Upper lobe of left lung (tissue), 6 donors: ENCODE measurements at places on chromosomes 2 and 18. TPM values are rescaled to one million over a fixed set of nuclear protein-coding genes. Genes with fewer than 3 reads are reported as not detected.
A peak's percentile ranks its signal among the peaks of the same experiment; 100 is the strongest.

- H3K27me3 ChIP-seq = no peaks in the 10 kb centered on the region
- DNase-seq = no peak
- H3K4me3 ChIP-seq = no peak overlapping the region
Measured at GRCh38 chr2:130152816-130153595, 8.1 kb upstream of the CCDC74B start.

DNA sequence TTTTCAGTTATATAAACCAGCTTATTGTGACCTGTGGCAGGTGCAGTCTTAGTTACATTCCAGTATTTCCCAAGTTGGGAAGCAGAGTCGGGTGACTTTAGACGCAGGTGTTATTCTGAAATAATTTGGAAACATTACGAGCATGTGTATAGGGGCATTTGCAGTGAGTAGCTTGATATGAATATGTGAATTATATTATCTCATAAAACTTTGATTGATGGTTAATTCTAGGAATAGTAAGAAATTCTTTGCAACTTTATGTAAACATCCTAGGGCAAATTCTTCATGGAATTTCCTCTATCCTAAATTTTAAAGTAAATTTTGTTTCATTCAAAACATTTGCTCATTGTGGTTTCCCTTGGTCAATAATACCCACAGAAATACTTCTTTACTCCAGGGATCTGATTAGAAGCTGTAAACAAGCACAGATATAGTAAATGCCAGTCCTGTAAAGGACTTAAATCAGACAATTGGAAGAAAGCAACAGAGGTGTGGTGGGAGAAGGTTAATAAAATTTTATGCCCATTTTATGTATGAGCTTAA is 580.6 kb upstream of the CDH2 start:
- no peak overlapping the region for H3K4me3 ChIP-seq
- no peak for DNase-seq
- no peaks in the 10 kb centered on the region for H3K36me3 ChIP-seq

GRCh38 chr2:26255759-26256384 is 11.1 kb downstream of the HADHB start:
- no peaks in the 10 kb centered on the region for H3K4me1 ChIP-seq
- H3K27me3 ChIP-seq = no peaks in the 10 kb centered on the region
- DNase-seq = no peak
- H3K4me3 ChIP-seq = no peak overlapping the region
- H3K36me3 ChIP-seq = peaks cover 26% of the 10 kb centered on the region

- no peak overlapping the region for H3K27ac ChIP-seq
- no peak for DNase-seq
- H3K36me3 ChIP-seq = peaks cover 5% of the 10 kb centered on the region
- no peak overlapping the region for H3K4me3 ChIP-seq
- peaks cover 15% of the 10 kb centered on the region for H3K4me1 ChIP-seq
Measured at GRCh38 chr2:190663348-190663747, 14.5 kb downstream of the NAB1 start.

DNA sequence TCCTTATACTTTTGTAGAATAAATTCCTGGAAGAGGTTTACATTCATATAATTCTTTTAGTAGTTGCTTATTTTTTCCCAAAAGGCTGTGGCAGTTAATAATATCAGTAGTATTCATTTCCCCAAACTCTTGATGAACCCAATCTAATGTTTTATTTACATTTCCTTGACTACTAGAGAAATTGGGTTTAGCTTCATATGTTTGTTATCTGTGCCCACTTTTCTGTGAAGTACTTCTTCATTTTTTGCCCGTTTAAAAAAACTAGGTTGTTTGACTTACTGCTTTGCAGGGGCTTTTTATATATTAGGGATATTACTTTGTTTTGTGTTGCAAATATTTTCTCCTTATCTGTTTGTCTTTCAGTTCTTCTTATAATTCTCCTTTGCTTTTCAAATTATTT is 17.2 kb downstream of the RALB start:
- no peak for DNase-seq
- H3K4me1 ChIP-seq = peaks cover 32% of the 10 kb centered on the region
- H3K27me3 ChIP-seq = no peaks in the 10 kb centered on the region
- no peaks in the 10 kb centered on the region for H3K36me3 ChIP-seq
- H3K4me3 ChIP-seq = no peak overlapping the region

PTPN18 gene
- 104 TPM for total RNA-seq

GRCh38 chr2:152646775-152647174 is 70.5 kb downstream of the PRPF40A start:
- H3K27ac ChIP-seq = no peak overlapping the region
- H3K4me1 ChIP-seq = peaks cover 21% of the 10 kb centered on the region
- DNase-seq = no peak
- no peaks in the 10 kb centered on the region for H3K27me3 ChIP-seq

DNA sequence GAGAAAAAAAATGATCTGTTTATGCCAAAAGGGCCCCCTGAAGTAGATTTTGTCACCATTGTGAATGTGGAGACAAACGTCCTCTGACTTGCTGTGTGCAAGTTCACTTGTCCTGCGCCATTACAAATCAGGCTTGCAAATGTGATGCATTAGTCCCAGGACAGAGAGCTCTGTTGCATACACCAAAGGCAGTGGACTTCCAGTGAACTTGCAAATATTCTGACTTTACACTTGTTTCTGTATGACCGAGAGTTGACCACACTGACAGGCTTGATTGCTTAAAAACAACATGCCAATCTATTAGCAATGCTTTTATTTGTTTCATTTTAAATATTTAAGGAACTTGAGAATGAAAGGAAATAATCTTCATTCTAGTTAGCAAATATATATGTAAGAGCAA is 293.2 kb downstream of the PLCL1 start:
- H3K36me3 ChIP-seq = no peaks in the 10 kb centered on the region
- no peak overlapping the region for H3K27ac ChIP-seq
- DNase-seq = no peak

- H3K36me3 ChIP-seq = no peaks in the 10 kb centered on the region
- no peak overlapping the region for H3K4me3 ChIP-seq
- no peaks in the 10 kb centered on the region for H3K4me1 ChIP-seq
- DNase-seq = no peak
Measured at GRCh38 chr18:73980289-73980979, 167.2 kb downstream of the FBXO15 start.

GRCh38 chr2:218263817-218264641 is 3.2 kb downstream of the GPBAR1 start:
- peaks cover 38% of the 10 kb centered on the region for H3K4me1 ChIP-seq
- H3K4me3 ChIP-seq = no peak overlapping the region
- H3K27ac ChIP-seq = peak overlapping the region; percentile 65
- H3K36me3 ChIP-seq = peaks cover 44% of the 10 kb centered on the region
- no peaks in the 10 kb centered on the region for H3K27me3 ChIP-seq

GRCh38 chr2:42928692-42929545 is 136.5 kb upstream of the HAAO start:
- H3K36me3 ChIP-seq = no peaks in the 10 kb centered on the region
- H3K4me3 ChIP-seq = no peak overlapping the region
- H3K4me1 ChIP-seq = peaks cover 87% of the 10 kb centered on the region
- H3K27ac ChIP-seq = peak overlapping the region; percentile 84

GRCh38 chr2:9001229-9001628 is 2.3 kb downstream of the MBOAT2 start:
- no peak overlapping the region for H3K27ac ChIP-seq
- no peak for DNase-seq
- no peak overlapping the region for H3K4me3 ChIP-seq
- H3K4me1 ChIP-seq = peaks cover 32% of the 10 kb centered on the region
- no peaks in the 10 kb centered on the region for H3K27me3 ChIP-seq

GRCh38 chr2:60119778-60120177 is 433.7 kb downstream of the BCL11A start:
- no peak overlapping the region for H3K4me3 ChIP-seq
- no peaks in the 10 kb centered on the region for H3K27me3 ChIP-seq
- DNase-seq = no peak
- H3K27ac ChIP-seq = no peak overlapping the region
- H3K4me1 ChIP-seq = no peaks in the 10 kb centered on the region

DNA sequence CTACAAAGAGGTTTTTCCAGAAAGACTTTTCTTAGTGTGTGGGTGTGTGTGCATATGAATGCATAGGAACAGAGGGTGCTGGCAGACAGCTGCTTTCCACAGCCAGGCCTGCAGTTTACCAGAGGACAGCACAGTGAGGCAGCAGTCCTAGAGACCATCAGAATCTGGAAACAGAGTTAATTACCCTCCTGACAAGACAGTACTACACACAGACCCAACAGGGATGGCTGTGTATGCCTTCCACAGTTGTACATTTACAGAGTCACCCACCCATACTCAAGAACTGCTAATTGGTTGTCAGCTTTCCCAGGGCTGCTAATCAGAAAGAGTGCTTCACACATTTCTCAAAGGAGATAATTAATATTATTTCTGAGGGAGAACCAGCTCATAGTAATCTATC is 104.7 kb downstream of the FEZ2 start:
- H3K27me3 ChIP-seq = no peaks in the 10 kb centered on the region
- H3K4me1 ChIP-seq = peaks cover 9% of the 10 kb centered on the region
- DNase-seq = no peak
- H3K27ac ChIP-seq = no peak overlapping the region

DNA sequence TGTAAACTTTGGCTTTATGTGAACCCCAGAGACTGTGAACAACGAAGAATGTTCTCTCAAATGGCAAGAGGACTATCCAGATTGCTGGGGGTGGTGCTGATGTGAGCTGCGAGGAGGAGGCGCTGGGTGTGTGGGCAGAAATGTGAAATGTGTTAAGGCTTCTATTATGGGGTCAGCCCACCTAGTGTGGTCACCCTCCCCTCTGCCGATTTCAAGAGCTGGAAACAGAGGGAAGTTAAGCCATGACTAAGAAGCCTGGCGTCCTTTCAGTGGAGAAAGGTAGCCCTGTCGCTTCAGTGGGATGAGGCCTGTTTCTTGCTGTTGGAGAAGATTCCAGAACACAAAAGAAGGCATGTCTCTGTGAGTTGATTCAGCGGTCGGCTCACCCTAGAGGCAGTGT is 89.0 kb upstream of the KCTD1 start:
- no peak overlapping the region for H3K27ac ChIP-seq
- no peak overlapping the region for H3K4me3 ChIP-seq
- DNase-seq = no peak
- no peaks in the 10 kb centered on the region for H3K27me3 ChIP-seq
- no peaks in the 10 kb centered on the region for H3K36me3 ChIP-seq
- H3K4me1 ChIP-seq = no peaks in the 10 kb centered on the region

- H3K27me3 ChIP-seq = no peaks in the 10 kb centered on the region
- no peak overlapping the region for H3K4me3 ChIP-seq
- no peak overlapping the region for H3K27ac ChIP-seq
- H3K4me1 ChIP-seq = peaks cover 2% of the 10 kb centered on the region
- H3K36me3 ChIP-seq = no peaks in the 10 kb centered on the region
Measured at GRCh38 chr18:79387615-79388014, 8.1 kb upstream of the NFATC1 start.

DUSP2 gene
- total RNA-seq = 19.6 TPM

DNA sequence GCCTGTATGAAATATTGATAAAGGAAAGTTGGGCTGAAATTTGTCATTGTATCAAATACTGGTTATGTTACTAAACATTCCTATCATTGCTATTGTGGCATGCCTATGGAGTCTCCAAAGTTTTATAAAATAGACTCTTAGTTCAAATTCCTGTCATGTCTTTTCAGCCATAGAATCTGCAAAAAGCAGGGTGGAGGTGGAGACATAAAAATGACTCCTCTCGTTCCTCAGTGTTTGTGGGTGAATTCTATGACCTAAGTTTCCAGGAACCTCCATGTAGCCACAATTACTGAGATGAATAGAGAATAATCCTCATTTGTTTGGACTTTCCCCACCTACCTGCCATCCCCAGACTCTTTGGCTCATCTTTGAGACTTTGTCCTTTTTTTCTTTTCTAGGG is 326.3 kb upstream of the ETAA1 start:
- H3K27me3 ChIP-seq = no peaks in the 10 kb centered on the region
- no peak overlapping the region for H3K27ac ChIP-seq
- H3K36me3 ChIP-seq = no peaks in the 10 kb centered on the region
- no peak for DNase-seq
- H3K4me1 ChIP-seq = no peaks in the 10 kb centered on the region
- H3K4me3 ChIP-seq = no peak overlapping the region

- H3K27me3 ChIP-seq = no peaks in the 10 kb centered on the region
- no peak overlapping the region for H3K4me3 ChIP-seq
- H3K27ac ChIP-seq = no peak overlapping the region
- no peaks in the 10 kb centered on the region for H3K36me3 ChIP-seq
- H3K4me1 ChIP-seq = peaks cover 3% of the 10 kb centered on the region
- DNase-seq = no peak
Measured at GRCh38 chr18:44735096-44735495, 54.4 kb downstream of the SETBP1 start.

COL4A4 gene
- total RNA-seq = 30.8 TPM

G6PC2 gene
- not detected for total RNA-seq

- H3K4me1 ChIP-seq = no peaks in the 10 kb centered on the region
- no peaks in the 10 kb centered on the region for H3K36me3 ChIP-seq
- H3K4me3 ChIP-seq = no peak overlapping the region
- no peak for DNase-seq
Measured at GRCh38 chr2:52558265-52558664, 1209.3 kb upstream of the CHAC2 start.

- H3K4me3 ChIP-seq = no peak overlapping the region
- DNase-seq = no peak
- H3K27me3 ChIP-seq = no peaks in the 10 kb centered on the region
- H3K4me1 ChIP-seq = peaks cover 13% of the 10 kb centered on the region
- no peaks in the 10 kb centered on the region for H3K36me3 ChIP-seq
Measured at GRCh38 chr2:55416786-55417568, 2.7 kb downstream of the CCDC88A start.

GRCh38 chr2:217434180-217434975 is 568.4 kb downstream of the TNS1 start:
- H3K4me1 ChIP-seq = peaks cover 15% of the 10 kb centered on the region
- no peak overlapping the region for H3K27ac ChIP-seq
- H3K36me3 ChIP-seq = no peaks in the 10 kb centered on the region
- DNase-seq = peak; percentile 91

FLACC1 gene
- 1.1 TPM for total RNA-seq

GRCh38 chr2:122009561-122009960 is 254.1 kb downstream of the TSN start:
- H3K27me3 ChIP-seq = no peaks in the 10 kb centered on the region
- peak; percentile 5 for DNase-seq
- no peaks in the 10 kb centered on the region for H3K36me3 ChIP-seq
- H3K4me3 ChIP-seq = no peak overlapping the region
- H3K27ac ChIP-seq = no peak overlapping the region

STK39 gene
- 18.8 TPM for total RNA-seq

DNA sequence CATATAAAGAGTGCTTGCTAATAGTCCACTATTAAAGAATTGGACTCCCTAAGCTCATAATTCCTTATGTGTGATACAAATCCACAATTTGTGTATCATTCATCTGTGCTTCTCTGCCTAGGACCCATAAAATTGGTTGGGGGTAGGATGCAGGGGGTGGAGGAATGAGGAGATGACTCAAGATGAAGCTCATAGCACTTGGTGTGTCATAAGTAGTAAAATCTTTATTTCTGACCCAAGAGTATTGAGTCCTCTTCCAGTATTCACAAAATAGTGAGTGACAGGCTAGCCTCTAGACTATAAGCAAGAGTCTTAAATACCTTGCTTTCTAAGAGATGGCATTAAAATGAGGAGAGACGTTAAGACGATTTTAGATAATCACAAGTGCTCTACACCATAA is 390.9 kb upstream of the CDH19 start:
- H3K4me3 ChIP-seq = no peak overlapping the region
- no peaks in the 10 kb centered on the region for H3K36me3 ChIP-seq
